Sigmoid colon (tissue), 7 donors: ENCODE measurements at places on chromosomes 1 and 21. TPM values are rescaled to one million over a fixed set of nuclear protein-coding genes. Genes with fewer than 3 reads are reported as not detected.
A peak's percentile ranks its signal among the peaks of the same experiment; 100 is the strongest.

The CHD5 gene
- total RNA-seq, result 1.4 TPM

The KLHDC9 gene
- 5.8 TPM for total RNA-seq

The C1orf21 gene
- 80.0 TPM for total RNA-seq

The SPRR1B gene
- total RNA-seq, result not detected

The LRRC53 gene
- not detected for total RNA-seq

The ITLN2 gene
- total RNA-seq, result not detected

DNA sequence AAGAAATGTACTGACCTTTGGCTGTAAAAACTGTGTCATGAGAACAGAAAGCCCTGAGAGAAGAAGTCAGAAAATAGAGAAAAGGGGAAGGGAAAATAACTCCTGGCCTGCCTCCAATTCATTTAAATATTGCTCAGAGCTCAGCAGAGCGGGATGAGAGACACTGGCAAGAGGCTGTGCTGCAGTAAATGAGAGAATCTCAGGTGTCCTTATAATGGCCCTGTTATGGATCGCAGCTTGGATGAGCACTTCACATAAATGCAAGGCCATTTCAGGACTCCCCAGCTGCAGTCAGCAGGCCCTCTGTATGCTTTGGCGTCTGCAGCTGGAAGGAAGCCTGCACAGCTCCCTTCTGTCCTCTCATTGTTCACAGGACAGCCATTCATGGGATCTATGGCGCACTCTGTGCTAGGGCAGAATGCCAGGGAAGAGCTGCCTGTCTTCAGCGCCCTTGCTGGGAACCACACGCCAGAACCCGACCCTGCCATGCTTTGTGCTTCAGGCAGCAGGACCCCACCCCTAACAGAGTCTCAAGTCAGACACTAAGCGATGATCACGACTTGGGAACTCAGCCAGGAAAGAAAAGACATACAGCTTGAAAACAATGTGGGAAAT lies 20.7 kb upstream of the ABCB10 start:
- H3K4me3 ChIP-seq, result no peak overlapping the region
- H3K27ac ChIP-seq, result peak overlapping the region; percentile 35
- DNase-seq, result peak; percentile 84
- H3K4me1 ChIP-seq, result peaks cover 14% of the 10 kb centered on the region
- H3K27me3 ChIP-seq, result no peaks in the 10 kb centered on the region
- H3K36me3 ChIP-seq, result no peaks in the 10 kb centered on the region

DNA sequence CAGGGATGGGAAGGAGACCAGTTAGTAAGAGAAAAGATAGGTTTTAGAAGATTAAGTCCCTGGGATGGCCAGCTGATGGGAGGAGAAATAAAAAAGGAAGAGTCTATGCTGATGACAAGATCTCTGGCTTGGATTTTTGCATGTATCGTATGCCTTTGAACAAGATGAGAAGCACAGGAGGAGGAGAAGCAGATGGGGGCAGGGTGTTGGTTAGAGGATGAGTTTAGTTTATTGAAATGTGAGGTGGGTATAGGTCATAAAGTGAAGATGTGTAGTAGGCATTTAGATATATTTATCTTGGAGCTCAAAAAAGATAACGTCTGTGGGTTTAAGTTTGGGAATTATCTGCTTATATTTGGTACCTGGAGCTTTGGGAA lies 1.4 kb downstream of the TIPRL start:
- peak overlapping the region; percentile 84 for H3K4me3 ChIP-seq
- no peaks in the 10 kb centered on the region for H3K36me3 ChIP-seq
- no peaks in the 10 kb centered on the region for H3K27me3 ChIP-seq
- no peaks in the 10 kb centered on the region for H3K4me1 ChIP-seq
- DNase-seq, result no peak

DNA sequence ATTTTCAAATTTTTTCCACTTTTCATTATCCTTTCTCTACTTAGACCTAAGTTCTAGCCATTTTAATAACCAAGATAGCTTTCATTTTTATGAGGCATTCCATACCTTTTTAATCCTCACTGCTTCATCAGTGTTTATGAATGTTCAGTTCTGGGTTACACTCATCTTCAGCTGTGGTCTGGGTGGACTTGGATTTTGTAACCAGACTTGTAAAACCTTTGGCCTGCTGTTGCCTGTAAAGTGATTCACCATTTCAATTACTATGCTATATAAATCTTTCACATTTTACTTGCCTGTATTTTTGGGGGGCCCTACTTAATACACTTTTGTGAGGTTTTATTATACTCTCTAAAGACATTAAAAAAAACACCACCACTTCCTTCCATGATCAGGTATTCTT lies 46.2 kb downstream of the USP25 start:
- no peak overlapping the region for H3K4me3 ChIP-seq
- no peaks in the 10 kb centered on the region for H3K4me1 ChIP-seq
- DNase-seq, result no peak

- no peak overlapping the region for H3K4me3 ChIP-seq
- H3K4me1 ChIP-seq, result no peaks in the 10 kb centered on the region
- no peak for DNase-seq
- H3K27ac ChIP-seq, result no peak overlapping the region
Measured at GRCh38 chr1:191889623-191890003, 268.6 kb upstream of the RGS18 start.

DNA sequence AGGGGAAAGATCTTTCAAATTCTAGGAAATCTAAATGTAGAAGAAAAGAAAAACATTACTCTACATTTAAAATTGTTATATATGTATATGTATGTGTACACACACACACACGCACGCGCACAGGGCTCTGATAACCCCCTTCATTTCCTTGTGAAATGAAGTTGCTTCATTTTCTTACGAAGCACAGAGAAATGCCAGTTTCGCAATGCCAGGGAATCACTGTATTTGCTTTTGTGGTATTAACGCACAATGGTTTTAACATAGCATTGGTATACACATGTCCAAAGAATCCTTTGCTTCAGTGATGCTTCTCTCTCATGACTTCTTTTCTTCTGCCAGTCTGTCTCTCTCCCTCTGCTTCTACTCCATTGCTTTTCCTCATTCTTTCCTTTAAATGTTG lies 8.4 kb upstream of the DDAH1 start:
- H3K27me3 ChIP-seq, result no peaks in the 10 kb centered on the region
- H3K36me3 ChIP-seq, result no peaks in the 10 kb centered on the region
- no peaks in the 10 kb centered on the region for H3K4me1 ChIP-seq
- H3K4me3 ChIP-seq, result no peak overlapping the region

- H3K27ac ChIP-seq, result no peak overlapping the region
- no peak overlapping the region for H3K4me3 ChIP-seq
- DNase-seq, result no peak
- H3K27me3 ChIP-seq, result no peaks in the 10 kb centered on the region
Measured at GRCh38 chr1:48038270-48038767, 41.1 kb upstream of the TRABD2B start.

GRCh38 chr1:26287033-26287711 lies 7.3 kb downstream of the SH3BGRL3 start:
- no peaks in the 10 kb centered on the region for H3K27me3 ChIP-seq
- H3K4me1 ChIP-seq, result peaks cover 20% of the 10 kb centered on the region
- DNase-seq, result peak; percentile 92

DNA sequence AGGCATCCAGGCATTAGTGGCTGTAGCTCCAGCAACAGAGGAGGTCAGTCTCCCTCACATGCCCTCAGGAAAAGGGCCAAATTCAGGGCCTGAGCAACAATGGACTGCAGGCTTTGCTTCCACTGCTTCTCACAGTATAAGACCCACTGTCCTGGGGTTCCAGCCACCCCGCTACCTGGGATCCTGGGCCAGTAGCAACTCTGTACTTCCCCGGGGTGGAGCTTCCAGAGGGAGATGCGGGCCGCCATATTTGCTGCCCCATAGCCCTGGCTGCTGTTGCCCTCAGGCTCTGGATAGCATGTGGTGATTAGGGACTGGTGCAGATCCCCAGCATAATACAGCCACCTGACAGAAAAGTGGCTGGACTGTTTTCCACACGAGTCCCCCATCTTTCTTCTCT lies 201.1 kb upstream of the POGK start:
- H3K27ac ChIP-seq, result no peak overlapping the region
- DNase-seq, result no peak
- no peaks in the 10 kb centered on the region for H3K36me3 ChIP-seq
- H3K4me1 ChIP-seq, result no peaks in the 10 kb centered on the region

DNA sequence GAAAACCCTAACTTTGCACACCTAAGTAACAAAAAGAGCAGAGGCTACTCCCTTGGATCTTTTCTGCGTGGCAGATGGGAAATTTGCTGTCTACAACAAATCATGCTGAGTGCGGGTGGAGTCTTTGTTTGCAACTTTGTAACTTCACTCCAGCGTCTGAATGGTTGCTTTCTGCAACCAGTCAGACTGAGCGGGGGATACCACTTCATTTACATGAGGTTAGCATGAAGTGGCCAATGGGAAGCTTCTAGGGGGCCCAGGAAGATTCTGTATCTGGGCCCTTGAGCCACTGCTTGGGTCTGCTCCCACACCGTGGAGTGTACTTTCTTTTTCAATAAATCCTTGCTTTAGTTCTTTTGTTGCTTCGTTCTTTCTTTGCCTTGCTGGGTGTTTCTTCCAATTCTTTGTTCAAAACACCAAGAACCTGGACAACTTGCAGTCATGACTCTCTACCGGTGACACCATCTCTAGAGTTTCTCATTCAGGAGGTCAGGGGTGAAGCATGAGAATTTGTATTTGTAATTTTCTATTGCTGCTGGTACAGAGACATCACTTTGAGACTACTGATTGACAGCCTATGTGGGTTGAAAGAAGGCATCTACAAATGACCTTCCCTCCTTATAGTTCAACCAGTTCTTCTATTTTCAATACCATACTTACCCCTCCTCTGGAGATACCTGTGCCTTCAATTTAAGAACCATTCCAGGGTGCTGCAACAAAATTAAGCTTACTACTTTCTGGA lies 55.8 kb upstream of the RC3H1 start:
- DNase-seq, result no peak
- no peaks in the 10 kb centered on the region for H3K27me3 ChIP-seq
- no peaks in the 10 kb centered on the region for H3K4me1 ChIP-seq

DNA sequence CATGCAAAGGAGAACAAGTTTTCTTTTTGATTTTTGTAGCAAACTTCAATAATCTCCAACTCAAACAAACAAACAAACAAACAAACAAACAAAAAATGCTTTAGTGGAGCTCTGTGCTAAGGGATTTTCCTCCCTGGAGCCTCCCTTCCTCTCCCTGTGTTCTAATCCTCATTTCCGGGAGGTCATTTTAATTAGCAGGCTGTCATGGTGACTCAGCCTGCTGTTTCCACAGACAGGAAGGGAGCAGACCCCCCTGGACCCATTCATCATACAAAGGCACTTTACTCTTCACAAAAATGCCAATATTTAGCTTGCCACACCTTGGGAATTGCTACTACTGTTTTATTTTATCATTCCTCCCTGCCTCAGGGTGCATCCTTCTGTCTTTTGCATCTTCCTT lies 61.0 kb upstream of the SPATA6 start:
- H3K36me3 ChIP-seq, result no peaks in the 10 kb centered on the region
- H3K27ac ChIP-seq, result no peak overlapping the region
- no peaks in the 10 kb centered on the region for H3K27me3 ChIP-seq
- no peaks in the 10 kb centered on the region for H3K4me1 ChIP-seq
- no peak overlapping the region for H3K4me3 ChIP-seq

DNA sequence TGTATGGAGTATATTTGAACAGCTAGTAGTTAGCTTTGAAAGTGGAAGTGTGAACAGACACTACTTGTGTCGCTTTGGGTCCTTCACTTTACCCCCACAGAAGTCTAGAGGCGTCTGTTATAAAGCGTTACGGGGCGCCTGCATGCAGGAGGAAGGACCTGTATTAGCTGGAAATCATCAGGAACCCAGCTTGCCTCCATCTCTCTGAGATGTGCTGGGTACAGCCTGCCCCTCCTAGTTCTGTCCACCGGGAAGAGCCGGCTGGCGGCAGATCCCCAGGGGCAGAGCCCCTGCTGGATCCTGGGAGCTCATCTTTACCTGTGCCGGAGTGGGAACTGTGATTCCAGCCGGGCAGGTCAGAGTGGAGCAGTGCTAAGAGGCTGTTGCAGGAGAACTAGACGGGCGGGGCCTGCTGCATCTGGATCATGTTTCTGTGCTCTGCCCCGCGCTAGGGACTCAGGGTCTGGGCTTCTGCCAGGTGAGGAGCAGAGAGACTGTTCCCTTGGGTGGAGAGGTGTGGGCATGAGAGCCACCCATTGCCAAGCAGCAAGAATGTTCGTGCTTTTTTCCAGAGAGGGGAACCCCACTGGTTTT lies 22.3 kb upstream of the SPSB1 start:
- H3K27me3 ChIP-seq, result no peaks in the 10 kb centered on the region
- peaks cover 19% of the 10 kb centered on the region for H3K36me3 ChIP-seq
- no peak for DNase-seq
- no peak overlapping the region for H3K27ac ChIP-seq
- H3K4me3 ChIP-seq, result no peak overlapping the region
- H3K4me1 ChIP-seq, result peaks cover 16% of the 10 kb centered on the region

DNA sequence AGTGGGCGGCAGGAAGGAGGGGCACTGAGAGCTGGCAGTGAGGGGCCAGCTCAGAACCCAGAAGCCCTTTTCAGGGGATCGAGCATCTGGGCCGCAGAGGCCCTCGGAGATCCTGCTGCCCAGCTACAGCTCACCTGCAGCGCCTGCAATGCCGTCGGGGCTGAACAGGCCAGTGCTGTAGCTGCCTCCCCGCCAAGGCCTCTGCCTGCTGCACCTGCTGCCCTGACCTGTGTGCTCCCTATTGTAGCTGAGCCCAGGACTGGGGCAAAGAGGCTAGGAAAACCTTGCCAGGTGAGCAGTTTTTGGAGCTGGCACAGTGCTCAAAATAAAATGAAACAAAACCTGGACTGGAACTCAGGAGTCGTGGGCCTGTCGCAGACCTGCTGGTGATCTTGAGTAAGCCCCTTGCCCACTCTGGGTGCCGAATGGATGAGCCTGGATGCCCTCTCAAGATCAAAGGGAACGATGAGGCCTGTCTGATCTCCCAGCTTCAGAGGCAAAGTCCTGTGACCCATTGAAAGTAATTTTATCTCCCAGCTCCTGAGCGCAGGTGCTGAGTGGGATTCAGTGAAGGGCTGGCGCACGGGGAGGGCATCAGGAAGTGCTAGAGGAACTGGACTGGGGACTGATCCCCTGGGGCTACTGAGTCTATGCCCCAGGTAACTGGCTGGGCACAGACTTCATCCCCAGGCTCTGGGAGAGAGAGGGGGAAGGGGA lies 154.6 kb downstream of the FOXD2 start:
- H3K36me3 ChIP-seq, result no peaks in the 10 kb centered on the region
- DNase-seq, result no peak
- H3K4me3 ChIP-seq, result no peak overlapping the region
- H3K27ac ChIP-seq, result no peak overlapping the region
- peaks cover 7% of the 10 kb centered on the region for H3K4me1 ChIP-seq

GRCh38 chr1:114509596-114510273 lies 1.3 kb downstream of the TRIM33 start:
- peak overlapping the region; percentile 86 for H3K4me3 ChIP-seq
- no peaks in the 10 kb centered on the region for H3K36me3 ChIP-seq
- peaks cover 38% of the 10 kb centered on the region for H3K4me1 ChIP-seq
